Upper lobe of right lung (tissue), 1 donor: ENCODE measurements at places on chromosomes 5 and 9. TPM values are rescaled to one million over a fixed set of nuclear protein-coding genes. Genes with fewer than 3 reads are reported as not detected.

MYMK gene
- total RNA-seq, result not detected

AFF4 gene
- 76.9 TPM for total RNA-seq

PRDM9 gene
- total RNA-seq, result not detected

RNF180 gene
- 14.0 TPM for total RNA-seq

NSA2 gene
- 50.8 TPM for total RNA-seq

CER1 gene
- total RNA-seq, result not detected

LECT2 gene
- total RNA-seq, result not detected

ZNF484 gene
- 8.8 TPM for total RNA-seq

DNA sequence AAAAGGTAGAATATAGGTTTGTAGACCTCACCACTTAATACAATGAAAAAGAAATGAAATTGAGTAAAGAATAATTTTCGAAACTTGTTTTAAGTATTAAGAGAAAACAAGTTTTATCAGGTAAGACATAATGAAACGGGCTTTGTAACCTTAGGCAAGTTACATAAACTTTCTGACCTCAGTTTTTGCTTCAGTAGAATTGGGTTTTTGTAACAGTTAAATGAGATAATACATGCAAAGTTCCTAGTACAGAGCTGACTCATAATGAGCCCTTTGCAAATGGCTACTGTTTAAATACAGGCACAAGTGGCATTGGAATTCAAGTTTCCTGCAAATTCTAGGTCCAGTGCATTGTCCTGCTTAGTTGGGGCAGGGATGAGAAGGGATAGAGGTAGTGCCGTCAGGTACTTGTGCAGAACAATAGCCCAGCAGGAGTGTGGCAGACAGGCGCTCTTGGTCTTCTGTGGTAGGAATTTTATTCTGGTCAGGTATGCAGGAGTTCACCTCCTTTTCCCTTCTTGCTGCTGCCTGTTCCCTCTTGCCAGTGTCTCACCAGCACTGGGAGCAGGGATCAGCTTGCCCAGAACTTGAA is 203.8 kb downstream of the PBX3 start:
- DNase-seq, result no peak

DNA sequence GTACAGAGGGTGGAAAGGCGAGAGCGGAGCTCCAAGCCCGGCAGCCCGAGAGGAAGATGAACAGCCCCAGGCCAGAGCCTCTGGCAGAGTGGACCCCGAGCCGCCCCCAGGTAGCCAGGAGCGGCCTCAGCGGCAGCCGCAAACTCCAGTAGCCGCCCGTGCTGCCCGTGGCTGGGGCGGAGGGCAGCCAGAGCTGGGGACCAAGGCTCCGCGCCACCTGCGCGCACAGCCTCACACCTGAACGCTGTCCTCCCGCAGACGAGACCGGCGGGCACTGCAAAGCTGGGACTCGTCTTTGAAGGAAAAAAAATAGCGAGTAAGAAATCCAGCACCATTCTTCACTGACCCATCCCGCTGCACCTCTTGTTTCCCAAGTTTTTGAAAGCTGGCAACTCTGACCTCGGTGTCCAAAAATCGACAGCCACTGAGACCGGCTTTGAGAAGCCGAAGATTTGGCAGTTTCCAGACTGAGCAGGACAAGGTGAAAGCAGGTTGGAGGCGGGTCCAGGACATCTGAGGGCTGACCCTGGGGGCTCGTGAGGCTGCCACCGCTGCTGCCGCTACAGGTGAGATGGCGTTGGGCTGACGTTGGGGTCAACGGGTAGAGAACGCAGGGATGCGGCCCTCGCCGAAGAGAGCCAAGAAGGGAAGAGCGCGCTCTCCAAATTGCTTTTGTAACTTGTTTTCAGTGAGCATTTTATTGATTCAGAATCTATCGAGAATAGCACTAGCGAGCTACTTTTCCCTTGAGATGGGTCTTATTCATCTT is at the start of gene PTGER4:
PTGER4 (plus strand) TSS at position 3 of the 769 bp plus-strand sequence. CDS start 1,079 bp downstream, outside the sequence.
- peak; percentile 71 for DNase-seq

- DNase-seq, result no peak
Measured at GRCh38 chr5:10689391-10690081, 71.5 kb downstream of the DAP start.

DNA sequence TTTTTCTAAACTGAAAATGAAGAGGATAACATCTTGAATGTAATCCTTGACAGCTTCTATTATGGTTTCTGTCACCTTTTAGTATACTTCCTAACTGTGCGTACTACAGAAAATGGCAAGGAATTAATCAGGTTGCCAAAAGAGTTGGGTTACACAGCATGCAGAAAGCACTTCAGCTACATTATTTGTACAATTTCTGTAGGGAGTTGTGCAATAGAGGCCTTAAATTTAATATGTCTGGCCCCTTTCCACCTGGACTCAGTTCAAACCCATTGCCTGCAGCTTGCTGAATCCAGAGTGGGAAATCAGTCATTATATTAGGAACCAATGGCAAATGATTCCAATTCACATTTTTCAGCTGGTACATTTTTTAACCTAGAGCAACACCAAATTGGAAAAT is 549.7 kb downstream of the CSNK1G3 start:
- no peak for DNase-seq

DNA sequence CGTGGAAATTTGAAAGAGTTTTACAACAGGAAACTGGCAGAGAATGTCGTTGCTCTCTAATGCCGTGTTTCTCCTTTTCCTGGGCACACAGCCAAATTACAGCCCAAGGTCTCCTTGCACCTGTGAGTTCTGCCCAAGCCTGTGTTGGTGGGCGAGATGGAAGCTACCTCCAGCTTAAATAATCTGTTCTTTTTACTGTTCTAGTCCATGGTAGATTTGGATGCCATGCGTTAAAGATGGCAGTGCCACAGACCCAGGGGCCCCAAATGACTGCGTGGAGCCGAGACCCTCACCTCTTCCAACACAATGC is 92.6 kb upstream of the IRX4 start:
- DNase-seq, result no peak

- no peak for DNase-seq
Measured at GRCh38 chr5:66144834-66145390, 812 bp downstream of the SREK1 start.

DNA sequence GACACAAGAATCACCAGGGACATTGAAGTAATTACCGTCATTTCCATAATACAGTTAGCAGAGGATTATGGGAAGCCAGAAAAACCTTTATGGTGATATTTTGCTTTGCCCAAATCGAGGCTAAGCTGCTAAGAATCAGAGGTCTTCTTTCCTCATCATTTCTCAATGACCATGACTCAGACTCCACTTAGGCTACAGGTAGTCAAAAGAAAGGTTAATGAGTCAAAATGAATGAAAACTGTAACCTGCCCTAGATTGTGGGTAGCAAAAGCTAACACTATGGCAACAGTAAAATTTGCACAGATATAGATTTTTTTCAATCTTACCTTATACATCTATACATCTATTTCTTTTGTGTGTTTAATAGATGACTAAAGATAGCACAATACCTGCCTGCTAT is 185.8 kb downstream of the CARTPT start:
- DNase-seq, result no peak

DNA sequence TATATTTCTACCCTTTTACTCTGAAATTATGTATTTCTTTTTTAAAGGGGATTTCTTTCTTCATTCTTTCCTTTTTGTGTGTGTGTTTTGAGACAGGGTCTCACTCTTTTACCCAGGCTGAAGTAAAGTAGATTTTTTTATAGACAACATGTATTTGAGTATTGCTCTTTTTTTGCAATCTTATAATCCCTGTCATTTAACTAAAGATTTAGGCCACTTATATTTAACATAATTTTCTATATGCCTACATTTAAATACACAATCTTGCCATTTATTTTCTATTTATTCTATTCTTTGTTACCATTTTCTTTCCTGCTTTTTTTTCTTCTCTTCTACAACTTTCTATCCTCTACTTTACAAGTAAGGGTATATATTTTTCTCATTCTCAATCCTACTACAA is 416.0 kb upstream of the IRX2 start:
- no peak for DNase-seq

- DNase-seq, result peak; percentile 72
Measured at GRCh38 chr9:131708226-131709002, 31.5 kb downstream of the RAPGEF1 start.

GRCh38 chr5:68372161-68372560 is 156.6 kb downstream of the PIK3R1 start:
- DNase-seq, result no peak

DNA sequence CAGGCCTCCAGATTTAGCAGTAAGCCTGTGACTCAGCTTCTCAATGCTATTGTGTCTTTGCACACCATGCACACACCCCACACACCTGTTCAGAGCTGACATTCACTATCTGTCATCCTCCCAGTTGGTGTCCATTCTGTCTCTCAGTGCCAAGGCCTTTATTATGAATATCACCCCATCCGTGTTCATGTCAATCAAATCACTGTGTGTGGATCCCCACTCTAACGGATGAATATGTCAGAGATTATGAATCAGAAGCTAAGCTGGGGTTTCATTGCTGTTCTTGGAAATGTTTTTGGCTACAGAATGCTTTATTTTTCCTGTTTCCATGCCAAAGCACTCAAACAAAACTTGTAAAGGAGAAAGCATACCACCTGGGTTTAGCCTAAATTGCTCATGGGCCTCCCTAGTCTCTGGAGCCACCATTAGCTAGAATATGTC is 9.4 kb upstream of the MAMDC2 start:
- no peak for DNase-seq

- DNase-seq, result no peak
Measured at GRCh38 chr5:175377816-175378215, 66.2 kb downstream of the DRD1 start.

GRCh38 chr5:109455598-109456096 is 45.9 kb upstream of the PJA2 start:
- no peak for DNase-seq

GRCh38 chr9:6047020-6047419 is 31.6 kb upstream of the RANBP6 start:
- DNase-seq, result no peak

DNA sequence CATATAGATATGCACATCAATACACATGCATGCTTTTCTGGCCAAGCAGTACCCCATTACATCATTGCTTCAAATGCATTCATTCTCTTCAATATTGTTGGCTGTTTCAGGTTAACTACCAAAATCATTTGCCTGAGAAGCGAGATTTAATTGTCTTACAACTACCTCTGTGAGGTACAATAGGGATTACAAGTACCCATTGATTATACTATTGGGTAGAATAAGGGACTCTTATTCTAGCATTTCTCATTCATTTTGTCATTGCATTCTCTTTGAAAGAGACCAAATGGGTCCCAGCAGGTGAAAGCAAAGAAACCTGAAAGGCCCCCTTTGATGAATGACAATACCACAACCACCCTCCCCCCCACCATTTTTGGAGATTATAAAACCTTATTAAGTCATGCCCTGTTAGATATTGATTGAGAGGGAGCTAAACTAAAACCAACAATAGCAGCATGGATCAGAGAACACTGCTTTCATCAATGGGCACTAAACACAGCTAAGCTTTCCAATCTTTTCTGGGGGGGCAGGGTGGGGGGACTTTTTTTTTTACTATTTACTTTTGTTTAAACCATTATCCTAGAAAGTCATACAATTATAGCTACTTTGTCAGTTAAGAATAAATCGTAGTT is 375.0 kb upstream of the CCNH start:
- DNase-seq, result no peak

DNA sequence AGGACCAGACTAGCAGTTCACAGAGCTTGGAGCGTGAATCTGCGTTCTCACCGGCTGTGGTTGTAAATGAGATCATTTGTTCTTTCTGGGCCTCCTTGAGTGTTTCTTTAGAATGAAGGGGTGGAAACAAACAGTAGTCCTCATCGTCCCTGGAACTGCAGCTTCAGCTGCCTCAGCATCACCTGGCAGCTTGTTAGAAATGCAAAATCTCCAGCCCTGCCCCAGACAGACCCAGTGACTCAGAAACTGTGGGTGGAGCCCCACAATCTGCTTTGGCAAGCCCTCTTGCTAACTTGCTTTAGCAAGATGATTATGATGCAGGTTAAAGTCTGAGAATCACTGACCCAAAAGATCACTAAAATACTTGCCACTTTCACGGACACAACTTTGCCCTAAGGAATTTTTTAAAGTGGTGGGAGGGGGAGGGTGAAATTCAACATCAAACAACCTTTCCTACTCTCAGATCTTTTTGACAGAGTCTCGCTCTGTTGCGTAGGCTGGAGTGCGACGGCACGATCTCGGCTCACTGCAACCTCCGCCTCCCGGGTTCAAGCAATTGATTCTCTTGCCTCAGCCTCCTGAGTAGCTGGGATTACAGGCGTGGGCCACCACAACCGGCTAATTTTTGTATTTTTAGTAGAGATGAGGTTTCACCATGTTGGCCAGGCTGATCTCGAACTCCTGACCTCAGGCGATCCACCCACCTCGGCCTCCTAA is 86.0 kb downstream of the BRINP1 start:
- no peak for DNase-seq

DNA sequence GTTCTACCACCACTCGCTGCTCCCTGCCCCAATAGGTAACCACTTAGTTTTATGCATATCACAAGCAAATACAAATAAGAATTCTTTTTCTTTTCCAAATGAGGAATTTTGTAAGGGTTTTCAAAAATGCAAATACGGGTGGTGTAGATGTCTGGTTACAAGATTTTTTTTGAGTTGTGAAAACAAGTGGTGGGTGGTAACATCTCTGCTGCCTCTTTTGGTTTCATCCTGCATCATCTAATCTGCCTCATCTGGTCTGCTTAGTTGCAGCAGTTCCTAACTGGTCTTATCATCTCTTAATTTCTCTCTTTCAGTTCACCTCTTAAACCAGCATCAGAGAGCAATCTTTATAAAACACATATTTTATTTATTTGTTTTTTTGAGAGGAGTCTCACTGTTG is 5.3 kb downstream of the NFX1 start:
- no peak for DNase-seq

- no peak for DNase-seq
Measured at GRCh38 chr5:17436350-17436749, 61.7 kb upstream of the TAF11L2 start.

- DNase-seq, result no peak
Measured at GRCh38 chr5:15266229-15266628, 233.8 kb upstream of the FBXL7 start.

GRCh38 chr9:103215197-103215596 is 220.1 kb downstream of the CYLC2 start:
- no peak for DNase-seq

DNA sequence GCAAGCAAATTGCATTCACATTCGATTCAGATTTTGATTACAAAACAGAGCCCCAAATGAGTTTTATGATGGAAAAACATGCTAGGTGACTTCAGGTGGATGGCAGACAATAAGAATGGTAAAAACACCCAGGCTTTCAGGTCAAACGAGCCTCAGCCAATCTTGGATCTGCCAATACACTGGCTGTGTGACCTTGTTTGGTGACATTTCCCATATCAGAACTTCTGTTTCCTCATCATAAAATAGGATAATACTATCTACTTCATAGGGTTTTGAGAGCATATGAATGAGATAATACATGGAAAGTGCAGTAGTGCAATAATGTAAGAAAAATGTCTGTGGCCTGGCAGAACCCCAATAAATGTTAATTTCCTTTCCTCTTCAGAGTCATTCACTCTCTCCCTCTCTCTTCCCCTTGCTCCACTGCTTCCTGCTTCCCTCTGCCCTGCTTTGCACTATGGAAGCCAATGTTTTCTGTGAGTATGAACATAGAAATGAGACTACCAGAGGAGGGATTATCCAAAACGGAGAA is 54.7 kb downstream of the SH3RF2 start:
- DNase-seq, result no peak

- DNase-seq, result no peak
Measured at GRCh38 chr5:117681431-117682254, 1107.0 kb upstream of the SEMA6A start.

GRCh38 chr5:125928663-125929062 is 494.5 kb upstream of the GRAMD2B start:
- no peak for DNase-seq

GRCh38 chr9:126117158-126117425 is 209.5 kb upstream of the MVB12B start:
- DNase-seq, result peak; percentile 10
